Stimulated activated CD4-positive, alpha-beta T cell treated with anti-CD3 and anti-CD28 coated beads, TNF-alpha, amount 100 ng/mL, for 4 hours (primary cell): ENCODE measurements at places on chromosomes 1 and 21.

DNA sequence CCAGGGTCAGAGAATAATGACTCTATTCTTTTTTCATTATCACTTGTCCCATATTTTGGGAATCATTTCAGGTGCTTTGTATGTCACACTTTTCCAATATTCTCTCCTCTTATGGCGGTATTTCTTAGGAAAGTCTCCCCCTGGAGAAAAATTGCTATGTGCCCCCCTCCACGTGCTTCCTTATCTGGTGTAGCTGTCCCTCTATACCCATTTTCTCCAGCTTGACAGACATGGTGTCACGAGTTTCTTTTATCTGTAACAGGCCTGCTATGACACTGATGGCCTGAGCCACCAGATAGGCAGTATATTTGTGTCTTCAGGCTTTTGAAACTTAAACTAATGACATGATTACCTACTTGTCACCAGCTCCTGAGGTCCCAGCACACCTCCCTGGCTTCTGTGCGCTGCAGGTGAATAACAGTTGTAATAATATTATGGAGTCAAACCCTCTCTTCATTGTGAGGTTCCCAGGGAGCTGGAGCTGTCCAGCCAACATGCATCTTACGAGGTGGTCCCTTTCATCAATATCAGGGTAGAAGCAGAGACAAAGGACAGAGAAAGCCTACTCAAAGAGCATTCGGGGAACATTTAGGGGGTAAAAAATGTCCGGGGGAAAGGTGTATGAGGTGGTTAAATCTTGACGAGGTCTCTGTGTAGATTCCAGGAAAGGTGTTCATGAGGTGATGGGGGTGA lies 71.2 kb upstream of the DUSP10 start:
- no peak for DNase-seq

DNA sequence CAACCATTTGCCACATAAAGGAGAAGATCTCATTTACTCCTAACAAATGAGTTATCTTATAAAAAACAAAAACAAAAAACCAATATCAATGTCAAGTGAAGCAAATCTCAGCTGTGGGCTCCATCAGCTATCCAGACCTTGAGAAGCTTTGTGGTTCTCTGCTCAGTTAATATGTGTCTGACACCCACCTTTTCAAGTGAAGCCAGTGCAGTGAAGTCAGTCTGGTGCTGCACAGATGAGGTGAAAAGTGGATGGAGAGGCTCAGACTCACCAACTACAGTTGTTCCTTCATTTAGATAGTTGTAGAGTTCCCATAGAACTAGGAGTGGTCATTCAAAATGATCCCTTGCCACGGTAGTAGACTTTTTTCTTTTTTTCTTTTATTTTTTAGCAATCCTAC lies 106.8 kb downstream of the NTNG1 start:
- DNase-seq: no peak

- DNase-seq: no peak
Observed at GRCh38 chr1:9877962-9878361, 32.1 kb downstream of the CTNNBIP1 start.

DNA sequence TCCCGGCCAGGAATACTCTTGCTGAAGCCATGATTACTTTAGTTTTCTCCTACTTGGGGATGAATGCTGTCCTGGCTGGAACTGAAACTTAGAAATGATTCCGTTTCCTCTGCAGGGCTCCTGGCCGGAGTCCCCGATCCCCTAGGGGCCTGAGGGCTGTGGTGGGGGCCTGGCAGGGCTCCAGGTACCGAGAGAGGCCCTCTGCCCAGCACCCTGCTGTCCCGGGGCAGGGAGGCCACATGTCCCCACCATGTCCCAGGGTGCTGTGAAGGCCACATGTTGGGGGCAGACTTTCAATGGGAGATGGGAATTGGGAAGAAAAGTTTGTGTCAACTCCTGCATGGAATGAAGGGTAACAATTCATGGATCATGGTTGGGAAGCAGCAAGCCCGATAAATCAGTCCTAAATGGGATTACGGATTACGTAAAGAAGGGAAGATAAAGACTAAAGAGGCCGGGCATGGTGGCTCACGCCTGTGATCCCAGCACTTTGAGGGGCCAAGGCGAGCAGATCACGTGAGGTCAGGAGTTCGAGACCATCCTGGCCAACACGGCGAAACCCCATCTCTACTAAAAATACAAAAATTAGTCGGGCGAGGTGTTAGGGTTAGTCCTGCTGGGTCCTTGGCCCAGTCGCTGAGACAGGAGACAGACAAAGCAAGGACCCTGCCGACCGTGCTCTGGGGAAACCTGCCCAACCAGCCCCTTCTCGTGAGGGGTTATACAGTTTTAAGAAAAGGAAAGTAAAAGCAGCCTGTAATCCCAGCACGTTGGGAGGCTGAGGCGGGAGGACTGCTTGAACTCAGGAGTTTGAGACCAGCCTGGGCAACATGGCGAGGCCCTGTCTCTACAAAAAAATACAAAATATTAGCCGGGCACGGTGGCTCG lies 37.6 kb downstream of the MORN1 start:
- no peak for DNase-seq

- peak; percentile 51 for DNase-seq
Observed at GRCh38 chr1:209768354-209768774, 12.5 kb downstream of the TRAF3IP3 start.

DNA sequence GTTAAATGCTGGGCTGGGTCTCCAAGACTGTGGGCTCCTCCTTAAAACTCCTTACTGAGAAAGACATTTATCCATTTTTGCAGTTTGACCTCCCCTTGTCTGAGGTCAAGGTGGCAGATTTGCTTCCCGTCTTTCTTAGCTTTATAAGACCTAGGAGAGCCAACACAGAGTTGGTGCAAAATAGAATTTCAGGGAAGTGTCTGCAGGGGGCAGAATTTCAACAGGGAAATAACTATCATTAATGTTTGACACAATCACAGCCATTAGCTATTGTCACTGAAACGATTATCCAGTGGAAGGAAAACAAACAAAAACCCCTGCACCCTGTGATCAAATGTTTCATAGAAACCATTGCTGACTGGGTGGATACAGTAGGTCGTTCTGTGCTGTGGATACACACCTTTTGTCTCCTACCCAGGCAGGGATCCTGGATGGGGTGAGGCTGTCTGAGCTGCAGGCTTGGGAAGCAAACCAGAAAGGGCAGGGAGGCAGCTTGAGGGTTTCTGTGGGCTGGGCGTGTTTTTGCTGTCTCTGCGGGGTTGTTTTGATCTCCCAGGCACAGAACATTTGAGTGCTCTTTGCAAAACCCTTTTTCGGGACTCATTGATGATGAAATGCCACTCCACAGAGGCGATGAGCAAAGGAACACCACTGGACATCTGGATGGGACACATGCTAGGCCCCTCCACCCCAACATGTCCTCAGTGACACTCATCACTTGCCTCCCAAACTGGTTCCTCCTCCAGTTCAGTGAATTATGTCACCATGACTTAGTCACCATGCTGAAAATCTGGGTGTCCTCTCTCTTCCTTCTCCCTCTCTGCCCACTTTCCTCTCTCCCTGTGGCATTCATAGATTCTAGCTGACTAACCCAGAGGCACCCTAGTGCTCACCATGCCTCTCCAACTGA lies 94.2 kb upstream of the SERBP1 start:
- no peak for DNase-seq

GRCh38 chr21:41701749-41702148 lies 65.1 kb downstream of the RIPK4 start:
- no peak for DNase-seq

GRCh38 chr1:181318022-181318857 lies 165.1 kb upstream of the CACNA1E start:
- no peak for DNase-seq

GRCh38 chr1:97816927-97817326 lies 103.9 kb downstream of the DPYD start:
- no peak for DNase-seq

DNA sequence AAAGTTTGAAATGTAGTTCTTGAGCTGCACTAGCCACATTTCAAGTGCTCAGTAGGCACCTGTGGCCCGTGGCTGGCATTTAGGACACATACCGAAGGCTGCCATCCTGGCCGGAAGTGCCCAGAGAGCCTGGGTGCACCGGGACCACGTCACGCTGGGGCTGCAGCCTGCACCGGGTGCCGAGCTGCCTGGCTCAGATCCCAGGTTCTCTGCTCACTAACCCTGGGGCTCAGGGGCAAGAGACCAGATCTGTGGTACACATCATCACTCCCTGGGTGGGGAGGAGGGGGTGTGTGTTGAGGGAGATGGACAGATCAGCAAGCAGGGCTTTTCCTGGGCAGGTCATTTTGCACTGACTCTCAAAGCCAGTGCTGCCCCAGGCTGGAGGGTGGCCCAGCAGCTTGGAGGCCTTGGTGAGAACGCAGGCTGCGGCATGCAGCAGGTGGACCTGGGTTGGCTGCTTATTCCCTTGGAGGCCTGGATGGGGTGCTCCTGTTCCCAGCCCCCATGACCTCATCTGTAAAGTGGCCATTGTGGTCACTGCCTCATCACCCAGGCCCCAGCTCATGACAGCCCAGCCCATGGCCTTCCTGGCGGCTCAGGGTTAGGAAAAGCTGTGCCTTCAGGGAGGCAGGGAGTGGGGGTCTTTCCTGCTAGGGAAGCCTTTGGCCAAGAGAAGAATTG lies 23.6 kb downstream of the TMEM201 start:
- no peak for DNase-seq

- DNase-seq: no peak
Observed at GRCh38 chr21:35024513-35024912, 24.6 kb downstream of the RUNX1 start.

- no peak for DNase-seq
Observed at GRCh38 chr1:18922319-18922726, 20.0 kb upstream of the ALDH4A1 start.

DNA sequence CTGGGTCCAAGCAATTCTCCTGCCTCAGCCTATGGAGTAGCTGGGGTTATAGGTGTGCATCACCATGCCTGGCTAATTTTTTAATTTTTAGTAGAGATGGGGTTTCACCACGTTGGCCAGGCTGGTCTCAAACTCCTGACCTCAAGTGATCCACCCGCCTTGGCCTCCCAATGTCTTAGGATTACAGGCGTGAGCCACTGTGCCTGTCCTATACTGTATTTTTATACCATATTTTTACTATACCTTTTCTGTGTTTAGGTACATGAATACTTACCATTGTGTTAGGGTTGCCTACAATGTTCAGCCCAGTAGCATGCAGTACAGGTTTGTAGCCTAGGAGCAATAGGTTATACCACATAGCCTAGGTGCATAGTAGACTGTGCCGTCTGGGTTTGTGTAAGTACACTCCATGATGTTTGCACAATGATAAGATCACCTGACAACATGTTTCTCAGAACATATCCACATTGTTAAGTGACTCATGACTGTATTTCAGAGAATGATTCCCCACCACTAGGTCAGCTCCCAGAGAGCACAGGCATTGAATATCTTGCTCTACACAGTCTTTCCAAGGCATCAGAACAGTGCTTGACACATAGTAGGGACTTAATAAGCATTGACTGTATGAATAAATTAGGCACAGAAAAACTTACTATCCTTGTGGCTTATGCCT lies 6.0 kb upstream of the CITED4 start:
- DNase-seq: no peak
